Memory B cell (primary cell): ENCODE measurements at places on chromosomes 2 and 18.

DNA sequence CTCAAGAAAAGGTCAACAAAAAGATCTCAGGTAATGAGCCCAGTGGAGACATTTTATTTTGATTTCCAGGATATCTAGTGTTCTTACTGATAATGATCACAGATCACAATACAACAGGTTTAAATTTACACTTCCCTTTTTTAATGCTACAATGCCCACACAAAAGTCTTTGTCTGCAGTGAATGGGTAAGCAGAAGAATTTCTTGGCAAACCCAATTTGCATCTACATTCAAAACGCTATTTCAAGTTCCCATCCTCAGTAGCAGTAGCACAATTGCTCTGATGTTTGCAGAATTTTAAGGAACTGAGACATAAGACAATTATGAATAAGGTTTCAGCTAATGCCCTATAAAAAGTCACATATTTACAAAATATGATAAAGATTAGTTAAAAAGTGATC, 929.4 kb upstream of the PIK3C3 start:
- no peak for DNase-seq

GRCh38 chr2:158828378-158829164, 33.5 kb downstream of the DAPL1 start:
- DNase-seq, result no peak

DNA sequence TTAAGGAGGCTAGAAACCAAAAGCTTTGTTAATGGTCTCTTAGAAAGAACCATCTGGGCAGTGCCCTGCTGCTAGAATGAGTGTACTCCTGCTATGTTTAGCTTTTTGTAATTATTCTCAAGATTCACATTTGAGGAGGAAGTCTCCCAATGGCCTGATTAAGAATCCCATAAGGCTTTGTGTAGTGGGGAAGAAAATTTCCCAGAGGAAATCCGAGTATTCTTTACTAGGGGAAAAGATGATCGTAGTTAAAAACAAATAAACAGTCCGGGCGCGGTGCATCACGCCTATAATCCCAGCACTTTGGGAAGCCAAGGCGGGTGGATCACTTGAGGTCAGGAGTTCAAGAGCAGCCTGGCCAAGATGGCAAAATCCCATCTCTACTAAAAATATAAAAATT, 117.9 kb downstream of the PTRHD1 start:
- no peak for DNase-seq

DNA sequence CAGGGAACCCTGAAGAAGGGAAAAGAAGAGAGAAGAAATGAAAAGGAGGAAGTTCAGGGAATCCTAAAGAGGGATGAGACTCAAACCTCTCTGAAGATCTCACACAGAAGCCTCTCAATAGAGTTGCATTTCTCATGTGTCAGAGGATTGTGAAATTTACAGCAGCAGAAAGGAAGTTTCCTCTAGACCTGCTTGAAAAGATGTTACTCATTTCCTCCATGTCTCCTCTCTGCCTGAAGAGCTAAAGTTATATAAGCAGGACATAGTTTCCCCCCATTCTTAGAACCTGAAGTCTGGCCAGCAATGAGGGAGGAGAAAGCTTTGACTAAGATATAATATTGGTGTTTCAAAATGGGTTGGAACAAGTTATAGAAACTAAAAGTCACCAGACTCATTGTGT, 1155.6 kb downstream of the LRP1B start:
- no peak for DNase-seq

- no peak for DNase-seq
Observed at GRCh38 chr2:69225933-69226332, 161.1 kb downstream of the GFPT1 start.

DNA sequence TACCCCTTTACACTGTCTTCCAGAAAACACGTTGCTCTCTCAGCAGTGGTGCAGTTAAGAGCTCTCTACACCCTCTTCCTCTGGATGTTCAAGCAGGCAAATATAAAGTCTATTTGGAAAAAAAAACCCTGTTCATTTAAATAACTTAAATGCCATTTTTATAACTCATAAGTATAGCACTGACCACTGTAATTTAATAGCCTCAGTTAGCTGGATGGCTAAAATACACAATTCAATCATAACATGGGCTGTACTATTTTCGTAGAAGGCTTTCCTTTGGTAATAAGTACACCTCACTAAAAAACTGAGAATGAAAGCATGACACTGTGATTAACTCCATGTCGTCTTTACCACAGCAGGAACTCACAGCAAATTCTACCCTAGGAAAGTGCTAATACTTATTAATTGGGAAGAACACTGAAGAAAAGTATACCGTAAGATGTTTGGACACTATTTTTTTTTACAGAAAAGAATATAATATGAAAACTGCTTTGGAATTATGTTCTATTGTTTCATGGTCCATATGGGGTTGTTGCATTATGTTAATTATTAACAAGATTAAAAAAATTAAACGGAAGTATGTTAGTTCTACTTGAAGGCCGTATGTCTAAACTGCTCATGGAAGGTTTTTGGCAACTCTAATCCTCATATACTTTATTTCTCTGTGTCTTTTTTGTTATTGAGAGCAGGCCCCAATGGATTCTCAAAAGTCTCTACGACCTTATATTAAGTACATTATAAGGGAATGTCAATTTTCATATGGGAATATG, 269.1 kb downstream of the ZNF385B start:
- no peak for DNase-seq

GRCh38 chr2:152089238-152089637, 9.6 kb downstream of the CACNB4 start:
- no peak for DNase-seq

DNA sequence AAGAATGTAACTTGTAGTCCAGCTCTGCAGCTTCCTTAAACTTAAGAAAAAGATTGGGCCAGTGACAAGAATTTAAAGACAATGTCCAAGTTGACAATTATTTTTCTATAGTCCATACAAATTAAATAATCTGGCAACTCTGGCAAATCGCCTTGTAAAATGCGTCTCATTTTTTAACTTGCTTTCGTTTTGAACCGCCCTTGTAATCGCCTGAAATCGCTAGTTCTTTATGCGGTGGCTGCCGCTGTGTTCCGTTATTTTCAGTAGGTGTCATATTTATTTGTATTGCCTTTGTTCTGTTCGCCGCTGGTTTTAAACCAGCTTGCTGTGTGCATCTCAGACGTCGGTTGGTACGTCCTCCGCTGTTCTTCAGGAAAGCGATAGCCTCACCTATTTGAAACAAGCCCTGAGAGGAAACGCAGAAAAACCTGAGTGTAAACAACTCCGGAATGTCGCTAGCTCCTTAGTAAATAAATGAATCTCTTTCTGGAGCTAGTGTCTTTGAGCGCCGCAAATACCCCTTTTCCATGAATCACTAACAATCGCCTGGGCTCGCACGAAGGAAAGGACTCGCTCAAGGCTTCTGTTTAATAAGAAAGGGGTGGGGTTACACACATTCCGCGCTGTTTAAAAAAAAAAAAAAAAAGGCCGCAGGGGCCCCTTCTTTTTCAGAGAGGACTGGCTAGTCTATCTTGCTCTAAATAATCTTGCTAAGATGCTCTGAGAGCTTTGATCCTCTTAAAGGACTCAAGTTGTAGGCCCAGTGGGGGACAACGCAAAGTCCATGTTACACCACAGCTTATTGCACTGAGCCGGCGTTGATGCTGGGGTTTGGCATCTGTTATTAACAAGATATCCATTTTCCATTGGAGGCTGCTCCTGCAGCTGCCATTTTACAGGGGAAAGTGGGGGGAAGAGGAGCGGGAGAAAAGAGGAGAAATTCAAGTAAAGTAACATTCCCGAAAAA, 3.0 kb downstream of the HOXD8 start:
- DNase-seq, result no peak

DNA sequence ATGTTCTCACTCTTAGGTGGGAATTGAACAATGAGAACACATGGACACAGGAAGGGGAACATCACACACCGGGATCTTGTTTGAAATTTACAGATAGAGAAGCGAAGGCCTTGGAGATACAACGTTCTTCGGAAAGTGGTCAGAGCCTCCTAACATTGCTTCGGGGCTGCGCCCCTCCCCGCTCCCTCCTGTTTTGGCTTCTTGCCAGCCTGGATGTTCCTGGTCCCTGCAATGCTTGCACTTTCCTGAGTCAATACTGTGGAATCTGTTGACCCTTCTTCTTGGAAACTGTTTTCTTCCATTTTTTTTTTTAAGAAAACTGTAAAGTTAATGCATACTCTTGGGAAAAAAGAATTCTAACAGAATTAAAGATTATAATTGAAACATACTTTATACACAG, 360.8 kb downstream of the SOCS6 start:
- DNase-seq, result no peak

DNA sequence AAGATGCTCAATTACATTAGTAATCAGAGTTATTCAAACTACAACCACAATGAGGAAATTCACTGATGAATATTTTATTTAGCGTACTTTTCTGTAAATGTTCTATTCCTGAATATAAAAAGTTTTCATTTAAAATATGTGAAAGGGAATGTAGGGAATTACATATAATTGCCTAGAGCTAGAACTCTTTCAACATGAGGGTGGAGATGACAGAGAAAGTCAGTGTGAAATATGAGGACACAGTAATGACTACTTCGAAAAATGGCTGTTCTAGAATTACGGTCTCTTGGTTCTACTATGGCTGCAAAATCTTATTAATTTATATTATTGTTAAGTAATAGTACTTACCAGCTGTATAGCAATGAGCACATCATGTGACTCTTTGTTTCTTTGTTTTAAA, 1647.4 kb upstream of the PIK3C3 start:
- no peak for DNase-seq

- no peak for DNase-seq
Observed at GRCh38 chr2:234265206-234265605, 214.7 kb downstream of the SPP2 start.

DNA sequence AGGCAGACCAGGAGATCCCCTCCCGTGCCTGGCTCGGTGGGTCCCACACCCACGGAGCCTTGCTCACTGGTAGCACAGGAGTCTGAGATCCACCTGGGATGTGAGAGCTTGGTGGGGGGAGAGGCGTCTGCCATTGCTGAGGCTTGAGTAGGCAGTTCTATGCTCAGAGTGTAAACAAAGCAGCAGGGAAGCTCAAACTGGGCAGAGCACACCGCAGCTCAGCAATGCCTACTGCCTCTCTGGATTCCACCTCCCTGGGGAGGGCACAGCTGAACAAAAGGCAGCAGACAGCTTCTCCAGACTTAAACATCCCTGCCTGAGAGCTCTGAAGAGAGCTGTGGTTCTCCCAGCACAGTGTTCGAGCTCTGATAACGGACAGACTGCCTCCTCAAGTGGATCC, 85.1 kb downstream of the UGP2 start:
- no peak for DNase-seq

- no peak for DNase-seq
Observed at GRCh38 chr2:217353591-217353990, 493.7 kb upstream of the TNP1 start.

DNA sequence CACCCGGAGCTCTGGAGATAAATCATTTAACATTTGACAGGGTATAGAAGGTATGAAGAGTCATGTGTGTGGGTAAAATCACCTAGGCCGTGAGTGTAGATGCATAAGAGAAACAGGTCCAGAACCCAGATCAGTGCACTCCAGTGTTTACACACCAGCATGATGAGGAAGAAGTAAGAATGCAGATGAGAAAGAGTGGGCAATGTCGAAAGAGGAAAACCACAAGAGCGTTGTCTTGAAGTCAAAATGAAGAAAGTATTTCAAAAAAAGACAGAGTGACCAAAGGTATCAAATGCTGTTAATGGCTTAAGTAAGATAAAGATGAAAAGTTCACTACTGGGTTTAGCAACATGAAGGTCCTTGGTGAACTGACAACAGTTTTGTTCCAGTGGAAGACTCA, 32.0 kb upstream of the PLB1 start:
- no peak for DNase-seq

DNA sequence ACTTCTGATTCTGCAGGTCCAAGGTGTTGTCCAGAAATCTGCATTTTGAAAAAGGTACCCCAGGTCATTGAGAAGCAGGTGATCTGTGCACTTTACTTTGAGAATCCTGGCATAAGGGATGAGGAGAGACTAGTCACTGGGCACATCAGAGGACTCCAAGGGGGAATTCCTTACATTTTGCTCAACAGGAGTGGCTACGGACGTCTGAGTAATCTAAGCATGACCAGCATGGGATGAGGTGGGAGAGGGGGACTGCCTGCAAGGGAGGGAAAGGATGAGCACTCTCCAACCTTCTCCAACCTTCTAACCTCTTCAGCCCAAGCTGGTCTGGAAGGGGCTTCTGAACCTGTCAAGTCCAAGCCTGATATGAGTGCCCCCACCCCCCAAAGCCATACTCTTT, 55.5 kb downstream of the MARCHF4 start:
- no peak for DNase-seq

- no peak for DNase-seq
Observed at GRCh38 chr2:234179031-234179363, 128.5 kb downstream of the SPP2 start.

GRCh38 chr2:147449323-147449991, 395.4 kb upstream of the ACVR2A start:
- DNase-seq, result no peak

- DNase-seq, result no peak
Observed at GRCh38 chr2:62506421-62506750, 391 bp upstream of the TMEM17 start.

DNA sequence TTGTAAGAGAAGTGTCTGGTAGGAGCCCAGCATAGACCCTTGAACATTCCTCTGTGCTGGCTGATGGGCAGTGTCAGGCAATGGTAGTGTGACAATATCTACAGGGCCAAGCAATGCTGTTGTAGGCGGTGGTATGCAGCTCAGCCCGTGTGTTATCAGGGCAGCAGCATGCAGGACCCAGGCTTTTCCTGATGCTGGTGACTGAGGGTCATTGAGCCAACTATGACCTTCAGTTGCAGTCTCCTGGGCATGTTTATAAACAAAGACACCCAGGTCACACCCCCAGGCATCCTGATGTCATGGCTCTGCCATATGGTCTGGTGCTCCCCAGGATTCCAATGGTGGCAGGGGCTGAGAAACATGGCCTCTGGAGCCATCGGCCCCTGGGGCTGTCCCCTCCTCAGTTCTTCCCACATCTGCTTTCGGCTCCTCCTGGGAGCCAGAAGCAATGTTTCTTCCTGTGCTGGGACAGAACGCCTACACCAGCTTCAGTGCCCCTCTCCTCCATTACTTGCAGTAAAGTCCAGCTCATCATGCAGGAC, 518.0 kb upstream of the HS6ST1 start:
- no peak for DNase-seq

DNA sequence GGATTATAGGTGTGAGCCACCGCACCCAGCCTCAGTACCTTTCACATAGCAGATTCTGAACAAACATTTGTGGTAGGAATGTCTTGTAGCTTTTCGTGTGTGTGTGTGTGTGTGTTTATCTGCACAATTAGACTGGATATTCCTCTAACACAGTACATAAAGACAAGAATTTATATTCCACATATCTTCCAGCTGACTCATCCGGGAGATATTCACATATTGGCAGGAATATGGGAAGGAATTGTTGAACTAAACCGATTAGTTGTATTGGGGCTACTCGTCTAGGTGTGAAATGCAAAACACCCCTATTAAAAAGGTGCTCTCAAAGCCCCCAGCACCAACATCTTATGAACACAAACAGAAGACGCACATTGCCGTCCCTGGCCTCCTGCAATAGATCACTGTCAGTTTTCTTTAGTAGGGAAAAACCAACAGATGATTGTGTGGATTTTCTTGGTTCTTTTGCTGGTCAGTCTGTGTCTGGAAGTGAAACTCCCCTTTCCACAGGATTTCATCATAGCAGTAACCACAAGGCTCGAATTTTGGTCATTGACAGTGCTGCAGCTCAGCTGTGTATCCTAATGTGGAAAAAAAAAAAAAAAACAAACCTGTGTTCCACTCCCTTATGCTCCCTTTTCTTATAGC, 208.5 kb upstream of the ACVR2A start:
- no peak for DNase-seq
